ENCODE measurements at places on chromosomes 16 and 17. TPM values are rescaled to one million over a fixed set of nuclear protein-coding genes. Genes with fewer than 3 reads are reported as not detected.

The CDR2 gene
- 9.5 TPM for total RNA-seq

The ABCC11 gene
- not detected for total RNA-seq

GRCh38 chr16:71479420-71479819 lies 9.7 kb downstream of the ZNF19 start:
- no peak for DNase-seq

DNA sequence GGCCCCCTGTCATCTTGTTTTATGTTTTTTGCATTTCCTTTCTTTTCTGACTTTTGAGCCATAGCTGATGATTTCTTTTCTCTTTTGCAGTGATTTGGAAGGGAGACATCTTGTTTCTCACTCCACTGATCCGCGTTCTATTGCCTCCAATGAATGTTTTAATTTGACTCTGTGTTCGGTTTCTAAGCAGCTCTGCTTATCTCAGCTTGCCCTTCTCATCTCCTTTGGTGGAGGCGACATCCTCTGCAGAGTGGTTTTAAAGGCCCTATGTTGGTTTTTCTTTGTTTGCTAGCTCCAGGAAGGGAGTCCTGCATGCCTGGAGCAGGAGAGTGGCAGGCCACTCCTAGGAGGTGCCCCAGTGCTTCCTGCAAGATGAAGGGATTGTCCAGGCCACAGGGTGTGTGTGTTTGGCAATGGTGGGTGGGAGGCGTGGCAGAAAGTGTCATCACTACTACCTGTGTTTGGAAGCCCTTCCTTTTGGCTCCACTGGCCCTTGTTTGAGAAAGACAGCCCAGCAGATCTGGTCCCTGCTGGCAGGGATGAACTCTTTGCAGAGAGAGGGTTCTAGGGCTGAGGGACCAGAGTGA lies 13.6 kb downstream of the SMPD3 start:
- DNase-seq = no peak

The NPIPB5 gene
- total RNA-seq = 57.9 TPM

DNA sequence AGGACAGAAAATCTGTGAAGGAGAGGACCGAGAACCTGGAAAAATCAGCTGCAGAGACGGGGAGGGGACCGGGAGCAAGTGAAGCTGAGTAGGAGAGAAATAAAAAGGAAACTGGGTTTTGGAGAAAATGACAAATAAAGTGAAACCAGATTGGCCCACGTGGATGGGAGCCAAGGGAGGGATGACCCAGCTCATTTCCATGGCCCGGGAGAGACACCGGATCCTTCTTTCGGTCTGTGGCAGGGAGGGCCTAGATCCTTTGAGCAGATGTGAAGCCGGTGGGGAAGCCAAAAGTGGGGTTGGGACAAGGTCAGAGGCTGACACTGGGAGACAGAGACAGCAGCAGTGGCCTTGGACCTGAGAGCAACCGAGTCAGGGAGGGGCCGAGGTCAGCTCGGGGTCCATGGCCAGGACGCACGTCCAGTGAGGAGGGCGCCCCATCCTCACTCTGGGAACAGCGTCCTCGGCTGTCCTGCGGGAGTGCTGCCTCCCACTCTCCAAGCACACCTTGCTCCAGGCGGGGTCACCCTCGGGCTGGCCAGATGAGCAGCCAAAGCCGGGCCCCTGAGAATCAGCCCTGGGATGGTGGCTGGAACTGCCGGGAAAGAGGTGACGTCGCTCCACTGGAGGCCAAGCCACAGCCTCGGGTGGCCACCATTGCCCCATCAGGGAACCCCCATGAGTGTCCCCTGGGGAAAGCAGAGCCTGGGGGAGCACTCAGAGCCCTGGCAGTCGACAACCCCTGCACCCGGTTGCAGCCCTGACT lies 50.8 kb upstream of the CDR2 start:
- DNase-seq = peak; percentile 50

All from left cardiac atrium (tissue), 4 donors.